ENCODE measurements at places on chromosomes 2 and 18.

GRCh38 chr2:102119255-102119654 is 23.3 kb upstream of the IL1R1 start:
- DNase-seq, result no peak

- no peak for DNase-seq
These were observed 1587.5 kb upstream of the PIK3C3 start for GRCh38 chr18:40367576-40367975.

- no peak for DNase-seq
These were observed 25.6 kb upstream of the TGIF1 start for GRCh38 chr18:3424280-3424890.

DNA sequence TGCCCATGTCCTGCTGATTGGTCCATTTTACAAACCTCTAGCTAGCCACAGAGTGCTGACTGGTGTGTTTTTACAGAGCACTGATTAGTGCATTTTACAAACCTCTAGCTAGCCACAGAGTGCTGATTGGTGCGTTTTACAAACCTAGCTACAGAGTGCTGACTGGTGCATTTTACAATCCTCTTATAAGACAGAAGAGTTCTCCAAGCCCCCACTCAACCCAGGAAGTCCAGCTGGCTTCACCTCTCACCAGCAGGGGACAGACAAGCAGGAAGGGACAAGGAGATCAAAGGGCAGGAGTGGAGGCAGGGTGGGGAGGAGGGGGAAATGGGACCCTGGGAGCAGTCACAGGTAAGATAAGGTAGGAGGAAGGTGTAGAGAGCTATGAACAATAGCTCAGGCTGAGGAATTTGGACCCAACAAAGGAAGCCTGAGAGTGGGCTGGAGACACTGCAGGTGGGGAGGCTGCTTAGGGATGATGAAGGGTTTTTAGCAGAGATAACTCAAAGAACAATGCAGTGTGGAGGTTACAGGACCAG is 37.1 kb downstream of the SH2D6 start:
- no peak for DNase-seq

DNA sequence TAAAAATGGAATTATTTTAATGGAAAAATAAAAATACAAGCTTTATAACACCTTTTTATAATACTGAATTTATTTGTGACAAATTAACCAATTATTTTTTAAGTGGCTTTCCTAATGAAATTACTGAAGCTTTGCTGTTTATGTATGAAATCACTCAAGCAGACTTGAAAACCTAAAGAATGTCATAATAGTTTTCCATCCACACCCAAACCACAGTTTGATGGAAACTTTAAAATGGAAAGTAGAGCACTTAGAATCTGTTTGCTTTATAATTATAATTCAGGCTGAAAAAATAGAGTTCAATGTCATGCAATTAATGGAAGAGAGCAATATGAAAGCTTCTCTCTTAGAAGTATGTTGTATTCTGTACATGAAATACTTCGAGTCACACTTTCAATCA is 31.6 kb upstream of the WDR75 start:
- no peak for DNase-seq

- no peak for DNase-seq
These were observed 209.4 kb downstream of the ZEB2 start for GRCh38 chr2:144310484-144310883.

- peak; percentile 51 for DNase-seq
These were observed 13.5 kb upstream of the ZAP70 start for GRCh38 chr2:97699765-97700444.

GRCh38 chr2:239597216-239597615 is 196.4 kb upstream of the HDAC4 start:
- DNase-seq, result no peak

DNA sequence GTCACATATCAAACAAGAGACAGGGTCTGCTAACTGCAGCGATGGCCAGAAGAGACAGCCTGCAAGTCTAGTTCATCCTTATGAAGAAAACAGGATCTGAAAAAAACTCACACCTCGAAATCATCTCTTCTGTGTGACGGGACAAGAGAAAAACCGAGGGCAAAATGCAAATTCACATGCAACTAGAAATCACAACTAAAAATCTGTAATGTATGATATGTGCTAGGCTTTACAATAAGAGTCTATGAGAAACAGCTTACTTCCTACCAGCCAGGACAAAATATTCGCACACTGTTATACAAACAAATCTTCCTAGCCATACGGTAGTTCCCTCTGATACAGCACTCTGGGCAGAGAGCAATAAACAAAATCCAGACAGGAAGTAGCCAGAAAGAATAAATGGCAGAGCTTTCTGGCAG is 48.8 kb downstream of the ANKRD44 start:
- peak; percentile 40 for DNase-seq

DNA sequence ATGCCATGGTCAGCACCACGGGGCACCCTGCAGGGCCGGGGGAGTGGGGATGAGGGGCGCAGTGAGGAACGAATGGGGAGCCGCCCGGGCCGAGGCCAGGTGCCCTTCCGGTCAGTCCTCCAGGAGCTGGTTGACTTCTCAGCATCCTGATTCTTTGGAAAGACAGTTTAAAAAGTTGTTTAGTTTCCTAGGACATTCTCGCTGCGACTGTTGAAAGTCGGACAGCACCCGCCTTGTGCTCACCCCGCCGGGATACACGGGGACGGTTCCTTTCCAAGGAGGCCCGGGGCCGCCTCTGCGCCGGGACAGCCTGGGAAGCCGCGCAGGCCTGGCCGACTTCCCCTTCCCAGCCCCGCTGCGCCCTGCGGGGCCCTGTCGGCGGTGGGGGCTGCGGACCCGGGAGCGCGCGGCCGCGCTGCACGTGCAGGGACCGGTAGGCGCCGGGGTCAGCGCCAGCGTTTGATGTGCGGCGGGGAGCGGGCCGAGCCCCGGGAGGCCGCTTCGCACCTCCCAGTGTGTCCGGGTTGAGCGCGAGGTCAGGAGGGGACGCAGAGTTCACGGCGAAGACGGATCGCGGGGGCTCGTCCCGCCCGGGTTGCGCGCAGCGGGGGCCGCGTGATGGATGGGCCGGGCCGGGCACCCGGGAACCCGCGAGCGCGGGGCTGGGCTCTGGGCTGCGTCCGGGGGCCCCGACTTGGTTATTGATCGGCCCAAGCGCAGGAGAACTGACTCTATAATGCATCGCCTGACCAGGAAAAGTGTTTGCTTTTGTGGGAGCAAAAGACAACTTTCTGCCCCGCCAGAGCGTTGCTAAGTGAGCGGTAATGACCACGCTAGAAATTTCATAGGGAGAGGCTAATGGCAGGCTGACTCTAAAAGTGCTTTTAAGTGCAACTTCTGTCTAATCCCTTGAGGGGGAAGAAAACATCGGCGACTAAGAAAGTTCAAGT is 28.0 kb upstream of the SMIM21 start:
- DNase-seq, result peak; percentile 28

DNA sequence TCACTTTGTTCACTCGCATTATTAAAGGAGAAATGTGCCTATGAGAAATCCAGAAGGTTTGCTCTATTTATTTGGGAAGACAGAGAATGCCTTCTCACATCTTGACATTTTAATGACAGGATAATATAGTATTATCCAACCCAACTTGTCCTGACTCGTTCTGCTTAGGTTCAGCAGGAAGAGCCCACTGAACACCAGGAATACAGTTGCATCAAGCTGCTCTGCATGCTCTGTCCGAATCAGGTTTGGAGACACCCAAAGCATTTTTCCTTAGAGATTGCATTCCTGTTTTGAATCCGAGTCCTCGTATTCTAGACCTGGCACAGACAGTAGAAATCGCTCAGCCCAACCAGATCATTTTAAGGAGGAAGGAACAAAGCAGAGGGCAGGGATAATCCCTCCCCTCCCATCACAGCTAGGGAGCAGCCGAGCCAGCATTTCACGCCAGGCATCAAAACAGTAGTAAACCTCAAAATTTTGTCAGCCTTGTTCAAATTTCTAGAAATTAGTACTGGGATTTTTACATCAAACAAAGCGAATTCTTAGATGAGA is 837.4 kb upstream of the ID2 start:
- DNase-seq, result peak; percentile 19

DNA sequence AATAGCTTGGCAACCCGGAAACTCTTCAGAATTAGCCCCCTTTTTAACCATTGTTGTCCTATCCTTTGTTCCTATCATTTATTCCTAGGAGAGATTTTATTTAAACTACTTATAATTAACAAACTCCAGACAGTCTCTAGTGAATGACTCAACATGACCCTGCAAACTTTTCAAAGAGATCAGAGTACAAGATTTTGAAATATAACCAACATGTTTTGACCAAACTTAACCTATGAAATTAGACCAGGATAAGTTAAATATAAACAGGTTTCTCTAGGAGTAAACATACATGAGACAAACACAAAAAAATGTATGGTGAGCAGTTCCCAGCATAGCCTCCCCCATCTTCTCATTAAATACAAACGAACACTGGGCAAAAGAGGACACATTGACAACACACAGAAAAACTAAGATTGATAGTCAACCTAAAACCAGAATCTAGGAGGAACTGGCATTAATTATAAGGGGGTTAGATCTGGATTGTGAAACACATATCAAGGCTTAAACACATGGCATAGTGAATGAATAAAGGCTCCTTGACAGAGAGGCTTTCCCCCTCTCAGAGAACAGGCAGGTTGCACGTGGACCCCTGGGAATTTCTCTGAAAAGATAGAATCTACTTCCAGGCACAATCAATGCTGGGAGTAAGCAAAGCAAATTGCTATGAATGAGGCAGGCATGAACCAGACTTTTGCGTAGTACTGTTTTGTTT is 284.1 kb downstream of the IRS1 start:
- DNase-seq, result no peak

GRCh38 chr2:149568138-149568537 is 19.4 kb downstream of the MMADHC start:
- DNase-seq, result no peak

GRCh38 chr2:127694986-127695385 is 6.3 kb upstream of the SFT2D3 start:
- DNase-seq, result no peak

- no peak for DNase-seq
These were observed 34.4 kb downstream of the VRK2 start for GRCh38 chr2:58081000-58081399.

- no peak for DNase-seq
These were observed 1091.9 kb upstream of the FANCL start for GRCh38 chr2:59333007-59333406.

DNA sequence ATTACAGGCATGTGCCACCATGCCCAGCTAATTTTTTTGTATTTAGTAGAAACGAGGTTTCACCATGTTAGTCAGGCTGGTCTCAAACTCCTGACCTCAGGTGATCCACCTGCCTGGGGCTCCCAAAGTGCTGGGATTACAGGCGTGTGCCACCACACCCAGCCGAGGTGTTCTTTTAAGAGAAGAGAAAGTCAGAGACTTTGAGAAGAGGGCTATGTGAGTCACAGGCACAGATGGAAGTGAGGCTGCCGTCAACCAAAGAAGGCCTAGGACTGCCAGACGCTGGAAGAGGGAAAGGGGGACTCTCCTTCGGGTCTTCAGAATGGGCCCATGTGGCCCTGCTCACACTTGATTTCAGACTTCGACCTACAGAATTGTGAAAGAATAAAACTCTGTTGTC is 67.2 kb upstream of the SH3BP4 start:
- DNase-seq, result no peak

DNA sequence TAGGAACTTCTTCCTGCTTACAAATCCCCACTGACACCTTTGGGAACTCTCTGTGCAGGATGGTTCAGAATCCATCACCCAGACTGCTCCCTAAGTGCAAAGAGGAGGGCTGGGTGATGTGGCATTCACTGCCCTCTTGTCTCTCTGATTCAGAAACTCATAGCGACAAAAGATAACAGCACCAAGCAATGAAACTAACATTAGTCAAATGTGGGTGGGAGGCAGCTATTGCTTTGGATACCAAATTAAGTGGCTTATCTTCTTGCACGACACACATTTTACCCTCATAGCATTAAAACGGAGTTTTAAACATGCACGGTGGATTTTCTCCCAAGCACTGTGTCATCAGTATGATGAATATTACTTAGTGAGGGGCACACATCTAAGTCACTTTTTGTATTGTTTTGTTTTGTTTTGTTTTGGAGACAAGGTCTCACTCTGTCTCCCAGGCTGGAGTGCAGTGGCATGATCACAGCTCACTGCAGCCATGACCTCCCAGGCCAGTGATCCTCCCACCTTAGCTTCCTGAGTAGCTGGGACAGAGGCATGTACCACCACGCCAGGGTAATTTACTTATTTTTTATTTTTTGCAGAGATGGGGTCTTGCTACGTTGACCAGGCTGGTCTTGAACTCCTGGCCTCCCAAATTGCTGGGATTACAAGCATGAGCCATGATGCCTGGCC is 40.9 kb upstream of the NEB start:
- peak; percentile 12 for DNase-seq

- no peak for DNase-seq
These were observed 76.4 kb upstream of the BCL11A start for GRCh38 chr2:60629801-60630385.

DNA sequence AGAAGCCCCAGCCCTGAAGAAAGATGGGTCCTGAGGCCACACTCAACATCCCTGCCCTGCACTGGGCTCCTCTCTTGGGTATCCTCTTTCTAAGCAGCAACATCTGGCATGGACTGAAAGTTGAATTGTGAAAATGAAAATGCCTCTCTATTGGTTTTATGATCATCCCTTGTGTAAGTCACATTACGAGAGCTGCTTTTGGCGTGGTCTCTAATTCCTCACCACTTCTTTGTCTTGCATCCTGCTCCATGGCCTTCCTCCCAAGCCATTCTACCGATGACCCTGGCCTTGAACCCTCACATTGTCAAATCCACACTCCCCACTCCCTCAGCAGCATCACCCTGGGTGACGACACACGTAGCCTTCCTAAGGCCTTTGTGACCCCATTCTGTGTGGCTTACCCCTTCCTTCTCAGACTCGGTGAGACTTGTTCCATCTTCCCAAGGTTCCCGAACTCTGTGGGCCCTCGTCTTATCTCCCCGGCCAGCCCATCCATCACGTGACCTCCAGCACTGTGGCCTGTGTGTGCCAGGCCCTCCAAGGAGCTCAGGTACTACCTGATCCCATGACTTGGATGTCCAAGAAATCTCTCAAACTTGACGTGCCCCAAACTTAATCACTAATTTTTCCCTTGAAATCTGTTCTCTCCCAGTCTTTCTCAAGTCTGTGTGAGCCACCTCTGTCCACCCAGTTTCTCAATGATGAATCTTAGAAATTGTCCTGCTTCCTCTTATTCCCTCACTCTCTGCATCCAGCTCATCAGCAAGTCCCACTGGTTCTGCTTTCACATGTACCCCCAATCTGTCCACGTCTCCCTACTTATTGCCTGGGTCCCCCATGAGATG is 194.7 kb upstream of the HS6ST1 start:
- DNase-seq, result no peak

DNA sequence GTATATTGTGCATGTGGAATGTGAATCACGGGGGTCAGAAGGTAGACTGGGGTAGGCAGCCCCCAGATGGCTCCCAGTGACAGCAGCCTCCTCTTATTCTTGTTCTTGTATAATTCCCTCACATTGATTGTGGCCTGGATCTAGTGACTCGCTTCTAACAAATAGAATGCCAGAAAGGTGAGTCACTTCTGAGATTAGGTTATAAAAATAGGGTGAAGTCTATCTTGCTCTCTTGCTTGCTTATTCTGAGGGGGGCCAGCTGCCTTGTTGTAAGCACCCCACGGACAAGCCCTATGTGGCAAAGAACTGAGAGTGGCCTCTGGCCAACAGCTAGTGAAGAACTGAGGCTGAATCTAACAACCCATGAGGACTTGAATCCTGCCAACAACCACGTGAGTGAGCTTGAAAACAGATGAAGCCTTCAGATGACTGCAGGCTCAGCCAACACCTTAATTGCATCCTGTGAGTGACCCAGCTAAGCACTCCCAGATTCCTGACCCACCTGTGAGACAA is 15.6 kb upstream of the RMND5A start:
- DNase-seq, result peak; percentile 86

Measured in fibroblast of skin of back (primary cell).